AG08395 (cell line): ENCODE measurements at places on chromosomes 11 and 22.
A peak's percentile ranks its signal among the peaks of the same experiment; 100 is the strongest.

DNA sequence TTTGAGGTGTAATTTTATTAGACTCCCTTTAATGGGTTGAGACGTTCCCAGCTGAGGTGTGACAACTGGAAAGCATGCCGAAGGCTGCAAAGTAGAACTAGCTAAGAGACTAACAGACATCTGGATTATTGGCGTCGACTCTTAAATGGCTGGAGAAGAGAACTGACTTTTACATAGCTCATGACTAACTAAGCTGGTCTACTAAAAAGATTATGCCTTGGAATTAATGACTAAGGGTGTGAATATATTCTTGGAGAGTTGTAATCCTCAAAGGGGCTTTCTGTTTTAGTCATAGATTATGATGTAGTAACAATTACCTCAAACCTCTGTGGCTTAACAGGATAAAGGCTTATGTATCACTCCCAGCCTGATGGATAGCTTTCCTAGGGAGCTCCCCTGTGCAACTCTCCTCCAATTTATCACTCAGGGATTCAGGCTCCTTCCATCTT, 39.5 kb upstream of the SLC5A12 start:
- no peak for DNase-seq

DNA sequence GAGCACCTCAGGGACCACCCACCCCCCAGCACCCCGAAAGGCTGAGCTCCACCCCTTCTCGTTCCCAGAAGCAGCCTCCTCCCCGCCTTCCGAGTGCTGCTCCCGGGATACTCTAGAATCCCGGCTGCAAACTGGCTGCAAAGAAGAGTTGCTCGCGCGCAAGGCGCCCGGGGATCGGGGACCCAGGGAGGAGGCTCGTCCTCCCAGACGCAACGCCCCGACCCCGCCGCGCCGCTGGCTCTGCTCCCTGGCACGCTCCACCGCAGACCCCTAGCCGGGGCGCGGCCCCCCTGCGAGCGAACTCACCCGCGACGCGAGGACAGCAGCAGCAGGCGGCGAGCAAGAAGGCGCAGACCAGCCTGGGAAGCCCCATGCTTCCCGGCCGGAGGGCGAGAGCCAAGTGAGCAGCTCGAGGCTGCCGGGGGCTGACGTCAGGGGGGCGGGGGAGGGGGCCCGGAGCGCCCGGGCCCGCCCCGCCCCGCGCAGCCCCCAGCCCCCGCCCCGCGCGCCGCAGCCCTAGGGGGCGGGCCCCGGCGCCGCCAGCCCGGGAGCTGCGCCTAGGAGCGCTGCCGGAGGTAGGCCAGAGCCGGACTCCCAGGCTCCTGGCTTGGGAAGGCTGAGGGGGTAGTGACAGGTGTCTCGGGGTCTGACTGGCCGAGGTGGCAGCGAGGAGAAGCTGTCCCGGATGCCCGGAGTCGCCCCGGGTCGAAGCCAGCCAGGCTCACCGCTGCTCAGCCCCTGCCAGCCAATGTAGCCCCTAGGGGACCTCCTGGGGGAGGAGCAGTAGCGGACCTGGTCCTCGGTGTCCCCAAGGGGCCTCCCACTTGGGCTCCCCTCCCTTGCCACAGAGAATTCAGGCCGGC, at the start of gene MCAM:
TSS of gene MCAM (minus strand) at position 402 of the 863 bp plus-strand sequence. CDS start at position 373, 29 bp downstream.
- DNase-seq: peak; percentile 32

GRCh38 chr22:36211237-36211861, 9.7 kb upstream of the APOL4 start:
- DNase-seq: peak; percentile 11

DNA sequence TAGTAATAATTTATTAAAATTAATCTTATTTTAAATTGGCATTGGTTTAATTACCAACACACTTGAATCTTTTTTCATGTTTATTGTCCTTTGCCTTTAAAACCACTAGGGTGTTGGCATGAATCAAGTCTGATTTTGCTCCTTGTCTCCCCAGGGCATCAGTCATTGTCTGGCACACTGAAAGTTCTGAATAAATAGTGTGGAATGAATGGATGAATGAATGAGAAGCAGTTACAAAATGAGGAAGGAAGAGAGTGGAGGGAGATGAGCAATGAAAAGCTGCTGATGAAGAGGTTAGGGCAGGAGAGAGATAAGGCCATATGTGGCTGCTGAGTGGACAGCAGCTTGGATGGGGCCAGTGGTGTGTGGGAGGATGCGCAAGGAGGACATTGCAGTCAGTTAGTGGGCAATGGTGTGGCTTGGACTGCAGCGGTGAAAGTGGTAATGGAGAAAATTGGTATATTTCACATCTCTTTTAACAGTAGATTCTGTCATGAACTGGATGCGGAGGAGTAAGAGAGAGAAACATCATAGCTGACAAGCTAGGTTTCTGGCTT, 132.0 kb downstream of the SPON1 start:
- no peak for DNase-seq

GRCh38 chr11:16299884-16300782, 56.2 kb downstream of the SOX6 start:
- DNase-seq: no peak

- DNase-seq: no peak
These were observed 18.9 kb downstream of the SHANK3 start for GRCh38 chr22:50691521-50691920.

GRCh38 chr11:2190657-2191471, 19.2 kb upstream of the TH start:
- DNase-seq: no peak

GRCh38 chr22:30421695-30422480, 3.7 kb upstream of the MTFP1 start:
- DNase-seq: no peak

GRCh38 chr11:3929232-3929631, 73.8 kb downstream of the STIM1 start:
- no peak for DNase-seq

DNA sequence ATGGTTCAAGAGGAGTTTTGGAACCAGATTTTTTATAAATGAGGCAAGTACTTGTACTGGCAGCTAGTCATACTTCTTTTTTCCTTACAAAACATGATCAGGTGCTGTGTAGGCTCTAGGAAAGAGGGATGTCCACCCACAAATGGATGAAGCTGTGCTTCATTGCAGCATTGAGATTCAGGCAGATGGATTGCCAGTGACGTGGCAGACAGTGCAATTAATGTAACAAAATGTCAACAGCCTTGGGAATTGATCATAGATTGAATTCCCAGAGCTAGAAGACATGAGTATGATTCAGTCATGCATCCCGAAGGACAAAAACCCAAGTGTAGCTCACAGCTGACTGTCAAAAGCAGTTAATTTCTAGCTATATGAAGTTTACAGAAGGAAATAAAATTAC, 99.2 kb upstream of the RASSF10 start:
- DNase-seq: no peak

GRCh38 chr11:35066783-35067423, 72.1 kb upstream of the CD44 start:
- no peak for DNase-seq
